ENCODE measurements at places on chromosomes 6 and 20. TPM values are rescaled to one million over a fixed set of nuclear protein-coding genes. Genes with fewer than 3 reads are reported as not detected.
A peak's percentile ranks its signal among the peaks of the same experiment; 100 is the strongest.

- peak; percentile 83 for DNase-seq
These were observed 207.9 kb upstream of the MARCKS start for GRCh38 chr6:113649276-113649675.

The HLA-DPB1 gene
- 2.7 TPM for total RNA-seq

The PGC gene
- total RNA-seq = not detected

DNA sequence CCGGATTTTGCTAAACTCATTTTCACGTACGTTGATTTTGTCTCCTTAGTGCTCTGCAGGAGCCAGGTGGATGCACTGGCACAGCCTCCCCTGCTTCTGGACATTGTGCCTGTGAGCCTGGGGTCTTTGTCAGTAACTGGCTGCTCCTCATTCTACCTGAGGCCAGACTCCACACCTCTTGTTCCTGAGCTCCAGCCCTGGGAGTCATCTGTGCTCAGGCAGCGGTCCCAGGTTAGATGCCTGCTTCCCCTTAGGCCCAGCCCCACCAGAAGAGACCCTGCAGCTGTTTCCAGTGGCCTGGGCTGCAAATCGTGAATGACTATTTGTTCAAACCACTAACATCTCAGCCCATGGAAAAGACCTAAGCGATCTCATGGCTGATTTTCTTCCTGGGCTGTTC lies 129.1 kb downstream of the ERMARD start:
- DNase-seq = no peak

The TXLNB gene
- not detected for total RNA-seq

- no peak for DNase-seq
These were observed 50.5 kb downstream of the CFAP61 start for GRCh38 chr20:20102716-20103258.

The FGD2 gene
- total RNA-seq = 0.07 TPM

GRCh38 chr6:149049230-149049629 lies 268.3 kb upstream of the TAB2 start:
- peak; percentile 16 for DNase-seq

- DNase-seq = no peak
These were observed 405.7 kb downstream of the QKI start for GRCh38 chr6:163820171-163820570.

GRCh38 chr6:137102851-137103492 lies 58.2 kb upstream of the IL20RA start:
- DNase-seq = no peak

DNA sequence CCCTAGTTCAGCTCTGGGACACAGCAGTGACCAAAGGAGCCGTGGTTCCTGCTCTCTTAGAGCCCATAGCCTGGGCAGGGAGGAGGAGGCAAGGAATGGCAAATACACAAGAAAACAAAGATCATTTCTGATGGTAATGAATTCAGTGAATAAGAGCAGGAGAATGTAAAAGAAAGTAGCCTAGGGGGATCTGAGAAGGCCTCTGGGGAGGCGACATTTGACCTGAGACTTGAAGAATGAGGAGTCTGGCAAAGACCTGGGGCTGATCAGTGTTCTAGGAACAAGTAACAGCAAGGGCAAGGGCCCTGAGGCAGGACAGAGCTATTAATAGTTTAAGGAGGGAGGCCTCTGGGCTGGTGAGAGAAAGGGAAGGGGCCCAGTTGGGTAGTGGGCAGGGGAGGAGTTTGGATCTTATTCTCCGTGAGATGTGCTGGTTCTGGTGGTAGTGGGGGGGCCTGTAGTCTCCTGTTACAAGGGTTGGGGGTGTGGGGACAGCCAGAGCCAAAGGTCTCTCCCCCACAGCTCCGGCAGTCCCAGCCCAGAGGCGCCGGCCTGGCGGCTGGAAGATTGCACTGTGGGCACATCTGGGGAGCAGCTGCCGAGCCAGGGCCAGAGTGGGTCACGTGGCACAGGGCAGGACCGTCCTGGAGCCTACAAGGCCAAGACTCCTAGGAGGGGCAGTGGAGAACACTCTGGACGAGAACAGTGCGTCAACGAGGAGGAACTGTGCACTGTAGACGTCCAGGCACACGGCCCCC lies 9.3 kb upstream of the ID1 start:
- no peak for DNase-seq

GRCh38 chr6:15404685-15404980 lies 158.8 kb downstream of the JARID2 start:
- no peak for DNase-seq

DNA sequence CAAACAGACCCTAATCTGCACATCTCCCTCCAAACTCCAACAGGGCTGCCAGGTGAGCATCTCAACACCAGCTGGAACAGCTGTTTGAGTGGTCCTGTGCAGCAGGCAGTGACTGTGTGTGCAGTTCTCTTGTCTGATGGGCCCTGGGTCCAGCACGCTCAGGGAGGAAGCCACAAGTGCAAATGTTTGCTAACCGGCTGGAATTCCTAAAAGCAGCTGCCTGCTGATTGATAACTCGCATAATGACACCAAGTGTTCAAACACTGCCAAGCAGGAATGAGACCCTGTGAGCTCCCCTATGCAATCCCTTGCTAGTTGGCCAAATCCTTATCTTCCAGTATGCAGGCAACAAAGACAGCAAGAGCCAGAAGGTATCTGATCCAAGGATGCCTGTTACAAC lies 650.6 kb downstream of the CBLN4 start:
- no peak for DNase-seq

- no peak for DNase-seq
These were observed 24.1 kb downstream of the KLHL32 start for GRCh38 chr6:96948631-96949030.

The GRM4 gene
- total RNA-seq = 0.07 TPM

All from foreskin keratinocyte (primary cell).